ENCODE measurements at places on chromosomes 3 and 15.

GRCh38 chr3:4565809-4566501 lies 72.8 kb downstream of the ITPR1 start:
- no peak for DNase-seq

DNA sequence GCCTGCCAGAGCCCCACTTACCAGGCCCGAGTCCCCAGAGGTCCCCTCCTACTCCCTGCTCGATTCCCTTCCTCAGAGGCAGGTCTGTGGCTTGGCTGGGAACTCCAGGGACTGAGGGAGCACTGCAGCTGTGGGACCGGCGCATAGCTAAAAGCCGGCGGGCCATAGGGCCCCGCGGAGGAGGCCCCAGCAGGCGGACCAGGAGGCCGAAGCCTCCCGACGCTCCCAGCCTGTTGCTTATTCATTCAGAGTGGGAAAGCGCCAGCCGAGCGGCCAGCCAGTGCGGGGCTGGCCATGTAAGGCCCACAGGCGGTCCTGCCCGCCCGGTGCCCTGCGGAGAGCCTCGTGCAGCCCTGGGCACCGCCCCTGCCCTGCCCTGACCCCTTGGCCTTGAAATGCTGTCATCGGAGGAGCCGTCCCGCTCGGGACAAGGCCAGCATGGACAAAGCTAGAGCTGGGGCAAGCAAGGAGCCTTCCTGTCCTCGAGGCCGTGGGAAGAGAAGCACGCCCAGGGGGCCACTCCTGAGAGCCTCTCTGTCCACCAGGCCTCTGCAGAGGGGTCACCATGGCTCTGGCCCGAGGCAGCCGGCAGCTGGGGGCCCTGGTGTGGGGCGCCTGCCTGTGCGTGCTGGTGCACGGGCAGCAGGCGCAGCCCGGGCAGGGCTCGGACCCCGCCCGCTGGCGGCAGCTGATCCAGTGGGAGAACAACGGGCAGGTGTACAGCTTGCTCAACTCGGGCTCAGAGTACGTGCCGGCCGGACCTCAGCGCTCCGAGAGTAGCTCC lies at the start of gene LOXL1:
Gene LOXL1, plus strand, starts transcription at position 244 of the 784 bp plus-strand sequence. Its CDS starts 322 bp downstream, at position 566.
- no peak for DNase-seq

DNA sequence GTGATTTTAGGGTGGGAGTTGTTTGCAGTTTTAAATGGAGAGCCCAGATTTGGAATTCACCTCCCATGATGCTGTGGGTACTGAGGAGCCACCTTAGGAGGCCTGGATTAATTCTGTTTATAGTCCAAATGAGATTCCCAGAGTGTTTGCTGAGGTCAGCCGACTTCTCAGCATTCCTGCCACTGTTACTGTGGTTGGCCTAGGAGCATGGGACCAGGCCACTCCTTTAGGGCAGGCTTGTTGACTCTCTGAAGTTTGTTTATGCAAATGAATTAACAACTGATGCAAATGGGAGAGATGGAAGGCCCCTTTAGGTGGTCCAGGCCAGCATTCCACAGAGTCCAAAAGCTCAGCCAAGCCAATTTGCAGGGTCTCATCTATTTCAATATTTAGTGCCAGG lies 46.1 kb downstream of the CACNA2D3 start:
- no peak for DNase-seq

- DNase-seq: no peak
Measured at GRCh38 chr3:189570916-189571315, 60.3 kb upstream of the TP63 start.

DNA sequence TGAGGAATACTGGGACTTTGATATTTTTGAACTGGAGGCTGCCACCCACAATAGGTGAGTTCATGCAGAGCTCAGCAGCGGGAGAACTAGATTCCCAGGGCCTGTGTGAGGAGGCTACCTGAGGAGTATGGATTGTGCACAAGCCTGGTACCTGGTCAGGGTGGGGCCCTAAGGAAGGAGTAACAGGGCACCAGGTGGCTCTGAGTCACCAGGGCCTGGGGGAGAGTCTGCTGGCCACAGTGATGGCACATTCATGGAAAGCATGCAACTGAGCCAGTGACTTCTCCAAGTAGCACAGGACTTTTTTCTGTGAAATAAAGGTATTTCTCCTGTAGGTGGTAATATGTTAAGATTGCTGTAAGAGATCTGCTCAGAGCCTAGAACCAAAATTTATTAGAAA lies 134.4 kb downstream of the PDE8A start:
- no peak for DNase-seq

DNA sequence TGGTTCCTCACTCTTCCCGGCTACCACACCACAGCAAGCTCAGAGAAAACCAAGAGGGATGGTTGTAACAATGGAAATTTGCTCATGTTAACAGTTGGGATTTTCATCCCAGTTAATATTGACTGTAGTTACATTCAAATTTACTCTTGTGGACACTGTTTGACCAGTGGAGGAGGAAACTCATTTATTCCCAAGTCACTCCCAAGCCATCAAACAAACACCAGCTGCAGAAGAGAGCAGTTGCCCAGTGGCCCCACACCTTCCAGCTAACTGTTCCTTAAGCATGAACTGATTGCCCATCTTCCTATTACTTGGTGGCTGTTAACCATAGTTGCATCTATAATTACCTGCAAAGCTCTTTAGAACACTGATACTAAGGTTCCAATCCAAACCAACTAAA lies 24.1 kb upstream of the MECOM start:
- no peak for DNase-seq

DNA sequence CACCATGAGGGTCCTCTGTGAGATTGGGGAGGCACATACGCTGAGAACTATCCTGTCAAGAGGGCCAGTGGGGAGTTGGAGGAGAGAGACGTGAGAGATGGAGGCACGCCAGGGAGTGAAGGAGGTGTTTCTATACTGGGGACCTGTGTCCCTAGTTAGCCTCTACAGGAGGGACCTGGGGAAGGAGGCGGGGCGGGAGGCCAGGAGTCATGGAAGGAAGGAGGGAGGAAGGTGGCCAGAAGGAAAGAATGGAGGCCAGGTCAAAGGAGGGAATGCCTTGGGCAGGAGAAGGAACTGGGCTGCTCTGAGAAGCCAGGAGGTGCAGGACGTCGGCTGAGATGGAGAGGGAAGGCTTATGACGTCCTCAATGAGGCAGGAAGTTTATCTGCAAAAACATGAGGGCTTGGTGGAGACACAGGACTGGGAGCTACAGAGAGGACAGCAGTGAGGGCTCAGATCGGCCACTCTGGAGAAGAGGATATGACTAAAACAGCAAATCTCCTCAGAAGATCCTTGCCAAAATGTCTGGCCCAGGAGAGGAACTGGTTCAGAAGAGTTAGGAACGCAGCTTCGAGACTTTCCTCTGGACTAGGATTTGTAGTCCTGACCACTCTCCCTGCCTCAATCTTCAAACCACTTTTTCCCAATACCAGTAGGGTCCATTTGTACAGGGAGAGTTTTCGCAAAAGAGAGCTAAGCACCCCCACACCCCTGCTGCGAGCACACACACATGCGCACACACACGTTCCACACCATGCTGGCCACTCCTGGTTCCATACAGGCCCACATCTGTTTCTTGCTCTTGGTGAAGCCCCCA lies 59.9 kb downstream of the ADCY5 start:
- no peak for DNase-seq

- DNase-seq: no peak
Measured at GRCh38 chr15:81724536-81724935, 321.3 kb downstream of the MEX3B start.

- no peak for DNase-seq
Measured at GRCh38 chr15:57440799-57441198, 64.5 kb downstream of the CGNL1 start.

- DNase-seq: no peak
Measured at GRCh38 chr3:43908456-43908855, 217.7 kb downstream of the ABHD5 start.

- DNase-seq: no peak
Measured at GRCh38 chr3:138351916-138352550, 3.7 kb downstream of the MRAS start.

DNA sequence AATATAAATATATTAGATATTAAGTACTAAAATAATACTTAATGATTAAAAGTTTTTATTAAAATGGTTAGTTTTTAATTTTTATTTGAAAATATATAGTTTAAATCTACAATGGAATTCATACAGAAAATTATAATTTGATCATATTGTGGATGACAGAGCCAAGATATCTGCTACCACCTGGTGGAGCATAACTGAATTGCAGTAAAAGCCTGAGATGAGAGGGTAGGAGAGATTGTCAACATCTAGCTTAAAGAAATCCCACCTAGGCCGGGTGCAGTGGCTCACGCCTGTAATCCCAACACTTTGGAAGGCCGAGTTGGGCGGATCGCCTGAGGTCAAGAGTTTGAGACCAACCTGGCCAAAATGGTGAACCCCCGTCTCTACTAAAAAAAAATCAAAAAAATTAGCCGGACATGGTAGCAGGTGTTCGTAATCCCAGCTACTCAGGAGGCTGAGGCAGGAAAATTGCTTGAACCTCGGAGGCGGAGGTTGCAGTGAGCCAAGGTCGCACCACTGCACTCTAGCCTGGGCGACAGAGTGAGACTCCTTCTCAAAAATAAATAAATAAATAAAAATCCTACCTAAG lies 25.1 kb upstream of the CSTA start:
- DNase-seq: no peak

DNA sequence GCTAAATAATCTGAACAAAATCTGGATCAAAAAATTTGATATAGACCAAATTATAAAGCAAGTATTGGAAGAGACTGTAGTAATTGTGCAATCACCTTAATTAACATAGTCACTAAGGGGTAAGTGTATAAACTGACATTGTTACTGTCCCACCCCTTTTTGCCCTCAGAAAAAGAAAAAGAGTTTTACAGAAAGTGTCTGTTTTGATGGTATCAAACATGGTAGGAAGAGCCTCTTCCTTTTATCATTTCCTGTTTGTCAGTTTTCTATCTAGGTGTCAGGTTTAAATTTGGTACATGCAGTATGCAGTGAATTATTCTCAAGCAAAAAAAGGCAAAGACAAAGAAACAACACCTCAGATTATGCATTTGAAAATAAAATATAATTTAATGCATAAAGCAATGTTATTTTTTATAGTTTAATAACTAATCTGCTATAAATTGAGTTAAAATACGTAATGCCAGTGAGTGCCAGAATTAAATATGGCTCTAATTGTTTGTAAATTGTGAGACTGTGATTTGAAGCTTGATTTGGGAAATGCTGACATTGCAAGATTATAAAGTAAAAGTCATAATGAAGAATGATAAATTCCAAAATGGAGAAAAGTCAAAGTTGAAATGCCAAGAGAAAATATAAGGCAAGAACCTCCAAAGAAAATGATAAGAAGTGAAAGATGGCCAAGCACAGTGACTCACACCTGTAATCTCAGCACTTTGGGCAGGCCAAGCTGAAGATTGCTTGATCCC lies 30.3 kb upstream of the CMC1 start:
- no peak for DNase-seq
